ENCODE measurements at places on chromosomes 1 and 21.
A peak's percentile ranks its signal among the peaks of the same experiment; 100 is the strongest.

DNA sequence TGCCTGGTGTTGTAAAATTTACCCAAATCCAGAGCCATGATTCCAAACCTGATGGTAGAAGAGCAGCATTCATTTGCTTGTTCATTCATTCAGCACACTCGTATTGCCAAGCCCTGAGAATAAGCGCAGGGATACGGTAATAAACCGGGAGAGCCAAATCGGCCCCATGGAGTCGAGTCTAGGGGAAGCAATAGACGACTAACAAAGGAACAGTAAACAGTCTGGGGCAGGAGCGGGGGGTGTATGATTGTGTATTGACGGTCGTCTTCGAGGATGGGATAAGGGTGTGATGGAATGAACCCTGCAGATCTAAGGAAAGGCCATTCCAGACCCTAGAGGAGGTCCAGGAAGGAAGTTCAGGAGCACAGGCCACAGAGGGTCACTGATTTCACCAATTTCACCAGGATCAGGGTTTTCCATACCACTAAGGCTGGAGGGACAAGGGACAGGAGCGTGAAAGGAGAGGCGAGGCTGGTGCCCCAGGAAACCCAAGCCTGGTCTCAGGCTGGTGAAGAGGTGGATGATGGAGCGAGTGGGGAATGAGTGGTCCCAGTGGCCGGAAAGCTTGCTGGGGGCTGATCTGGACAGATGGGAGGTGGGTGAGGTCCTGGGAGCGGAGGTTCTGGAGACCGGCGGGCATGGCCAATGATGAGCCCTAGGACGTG lies 61.1 kb upstream of the PDE9A start:
- no peak for DNase-seq

GRCh38 chr21:35895598-35895997 lies 164.7 kb downstream of the SETD4 start:
- no peak for DNase-seq

DNA sequence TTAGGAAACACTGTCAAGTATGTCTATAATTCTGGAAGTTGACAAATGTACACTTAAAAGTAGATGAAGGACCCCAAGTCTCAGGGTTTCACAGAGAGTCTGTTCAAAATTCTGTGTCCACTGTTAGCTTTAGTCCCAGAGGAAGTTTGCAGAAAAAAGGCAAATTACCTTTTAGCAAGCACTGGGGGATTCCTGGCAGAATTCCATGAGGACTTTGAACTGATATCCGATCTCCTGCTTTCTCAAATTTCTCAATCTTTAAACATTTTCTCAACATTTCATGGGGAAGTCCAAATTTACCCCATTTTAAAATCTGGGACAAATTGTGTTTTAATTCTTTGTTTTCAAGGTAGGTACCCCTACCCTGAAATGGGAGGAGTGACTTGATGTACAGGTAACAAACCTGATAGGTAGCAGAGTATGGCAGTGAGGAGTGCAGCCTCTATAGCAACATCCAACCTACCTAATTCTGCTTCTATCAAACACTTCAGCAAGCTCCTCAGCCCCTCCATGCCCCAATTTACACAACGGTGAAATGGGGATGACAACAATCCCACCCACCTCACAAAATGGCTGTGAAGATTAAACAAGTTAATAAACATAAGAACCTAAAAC lies 344.9 kb downstream of the OMA1 start:
- no peak for DNase-seq

DNA sequence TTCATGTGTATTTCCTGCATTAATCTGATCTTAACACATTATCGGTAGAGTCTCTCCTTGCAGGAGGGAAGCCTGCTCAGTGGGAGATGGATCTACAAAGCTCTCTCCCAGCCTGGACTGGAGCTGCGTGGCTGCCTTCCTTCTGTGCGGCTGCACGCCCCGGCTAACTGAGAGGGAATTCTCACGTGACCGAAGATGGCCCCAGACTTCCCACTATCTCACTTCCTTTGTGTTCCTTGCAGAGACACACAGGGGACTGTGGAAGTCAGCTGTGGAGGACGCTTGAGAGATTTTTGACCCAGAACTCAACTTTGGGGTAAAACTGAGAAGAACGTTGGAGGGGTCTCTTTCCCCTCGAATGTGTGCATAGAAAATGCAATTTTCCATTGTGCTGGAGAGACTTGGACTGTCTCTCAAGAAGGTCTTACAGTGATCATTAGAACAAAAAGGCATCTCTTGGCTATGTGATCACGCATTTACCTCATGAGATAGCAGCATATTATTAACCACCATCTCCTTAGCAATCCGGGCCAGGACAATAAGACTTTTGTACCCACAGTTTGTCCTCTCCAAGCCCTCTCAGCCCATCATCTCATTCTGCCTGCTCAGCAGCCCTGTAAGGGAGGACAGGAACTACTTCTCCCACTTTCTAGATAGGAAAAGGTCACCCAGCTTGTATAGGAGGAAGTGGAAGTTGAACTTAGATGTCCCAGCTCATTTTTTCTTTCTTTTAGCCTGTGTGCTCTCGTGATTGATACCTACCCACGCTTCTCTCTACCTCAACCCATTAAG lies 49.3 kb upstream of the TARBP1 start:
- peak; percentile 63 for DNase-seq

DNA sequence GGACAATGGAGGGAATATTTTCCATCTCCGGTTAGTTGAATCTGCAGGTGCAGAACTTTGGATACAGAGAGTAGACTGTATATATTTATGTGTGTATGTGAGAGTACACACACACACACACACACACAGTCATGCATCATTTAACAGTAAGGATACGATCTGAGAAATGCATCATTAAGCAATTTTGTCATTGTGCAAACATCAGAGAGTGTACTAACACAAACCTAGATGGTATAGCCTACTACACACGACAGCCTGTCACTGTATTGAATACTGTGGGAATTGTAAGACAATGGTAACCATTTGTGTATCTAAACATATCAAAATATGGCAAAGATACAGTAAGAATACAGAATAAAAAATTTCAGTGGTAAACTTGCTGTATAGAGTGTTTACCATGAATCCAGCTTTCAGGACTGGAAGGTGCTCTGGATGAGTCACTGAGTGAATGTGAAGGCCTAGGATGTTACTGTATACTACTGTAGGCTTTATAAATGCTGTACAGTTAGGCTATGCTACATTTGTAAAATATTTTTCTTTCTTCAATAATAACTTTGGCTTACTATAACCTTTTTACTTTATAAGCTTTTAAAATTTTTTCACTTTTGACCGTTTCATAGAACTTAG lies 138.5 kb downstream of the ZZZ3 start:
- DNase-seq, result no peak

DNA sequence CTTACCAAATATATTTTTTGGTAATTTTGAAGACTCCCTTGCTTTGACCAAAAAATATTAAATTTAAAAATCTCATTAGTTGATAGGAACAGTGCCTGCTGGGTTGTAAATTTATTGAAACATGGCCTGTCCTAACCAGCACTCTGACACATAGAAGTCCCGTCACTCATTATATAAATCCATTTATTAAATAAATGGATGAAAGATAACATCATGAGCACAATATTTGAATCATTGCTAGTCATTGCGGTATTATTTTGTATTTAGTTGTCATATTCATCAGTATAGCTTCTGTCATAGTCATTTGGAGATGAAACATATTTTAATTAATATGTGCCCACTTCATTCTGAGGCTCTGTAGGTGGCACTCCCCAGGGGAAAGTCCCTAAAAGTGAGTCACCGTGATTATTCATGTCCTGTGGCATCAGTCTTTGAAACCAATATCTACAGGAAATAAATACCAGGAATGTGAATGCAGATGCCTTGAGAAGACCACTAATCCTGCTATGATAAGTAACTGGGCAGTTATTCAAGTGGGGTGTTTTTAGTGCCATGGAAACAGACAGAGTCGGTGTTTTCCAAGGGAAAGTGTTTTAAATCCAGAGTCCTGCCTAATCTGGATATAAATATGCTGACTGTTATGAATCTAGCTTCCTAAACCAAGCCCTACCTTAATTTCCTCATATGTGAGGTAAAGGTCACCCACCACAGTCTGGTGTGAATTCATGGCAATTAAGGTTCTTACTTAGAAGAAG lies 302.0 kb downstream of the DUSP10 start:
- peak; percentile 93 for DNase-seq

DNA sequence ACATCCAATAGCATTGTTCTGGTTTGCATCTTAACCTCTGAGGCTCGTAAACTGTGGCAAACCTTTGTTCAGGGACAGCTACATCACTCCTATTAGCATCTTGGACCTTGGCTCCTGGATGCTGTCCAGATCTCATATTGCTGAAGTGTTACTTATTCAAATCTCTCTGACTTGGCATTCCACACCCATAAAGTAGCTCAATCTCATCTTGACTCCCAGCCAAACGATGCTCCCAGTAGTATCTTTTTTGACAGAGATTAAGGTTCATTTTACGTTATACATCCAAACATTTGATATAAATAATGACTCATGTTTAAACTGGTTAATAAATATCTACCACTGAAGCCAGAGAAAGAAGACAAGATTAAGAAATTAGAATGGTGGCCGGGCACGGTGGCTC lies 4.4 kb upstream of the FLVCR1 start:
- DNase-seq, result no peak

- no peak for DNase-seq
Measured at GRCh38 chr21:35926003-35926740, 134.2 kb downstream of the SETD4 start.

GRCh38 chr1:3038113-3038551 lies 16.9 kb downstream of the ACTRT2 start:
- DNase-seq, result no peak

DNA sequence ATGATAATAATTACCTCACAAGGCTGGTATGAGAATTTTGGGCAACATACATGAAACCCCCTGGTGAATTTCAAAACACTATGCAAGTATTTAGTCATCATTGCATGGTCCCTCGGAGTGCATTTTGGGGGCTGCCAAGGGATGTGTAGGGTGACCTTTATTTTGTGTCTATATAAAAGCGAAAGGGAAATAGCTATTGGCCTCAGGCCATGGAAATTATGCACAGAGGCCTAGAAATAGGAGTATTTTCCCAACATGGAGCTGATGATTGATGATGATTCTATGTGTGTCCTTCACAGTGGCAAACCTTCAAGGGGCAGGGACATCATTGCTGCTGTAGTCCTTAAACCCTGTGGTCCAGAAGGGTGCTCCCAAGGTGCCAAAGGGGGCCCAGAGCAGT lies 265.5 kb downstream of the ST6GALNAC3 start:
- DNase-seq, result peak; percentile 43

- no peak for DNase-seq
Measured at GRCh38 chr1:216457356-216457755, 34.1 kb upstream of the USH2A start.

DNA sequence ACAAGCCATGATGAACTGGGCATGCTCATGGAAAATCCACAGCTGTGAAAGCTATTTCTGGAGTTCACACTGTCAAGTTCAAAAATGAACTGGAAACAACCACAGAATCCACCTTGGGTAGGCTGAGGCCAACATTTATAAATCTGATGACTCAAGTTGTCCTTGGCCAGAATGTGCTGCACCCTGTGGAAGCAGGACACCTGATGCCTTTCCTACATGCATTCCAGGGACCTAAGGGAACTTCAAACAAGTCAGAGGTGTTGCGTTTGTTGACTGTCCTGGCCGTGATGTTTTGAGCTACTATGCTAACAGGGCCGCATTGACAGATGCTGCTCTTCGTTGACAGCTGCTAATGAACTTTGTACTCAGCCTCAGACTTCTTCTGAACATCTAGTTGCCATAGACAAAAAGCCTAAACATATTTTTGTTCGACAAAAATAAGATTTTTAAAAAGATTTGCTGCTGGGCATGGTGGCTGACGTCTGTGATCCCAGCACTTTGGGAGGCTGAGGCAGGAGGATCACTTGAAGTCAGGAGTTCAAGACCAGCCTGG lies 127.9 kb upstream of the SLC45A1 start:
- DNase-seq, result no peak

DNA sequence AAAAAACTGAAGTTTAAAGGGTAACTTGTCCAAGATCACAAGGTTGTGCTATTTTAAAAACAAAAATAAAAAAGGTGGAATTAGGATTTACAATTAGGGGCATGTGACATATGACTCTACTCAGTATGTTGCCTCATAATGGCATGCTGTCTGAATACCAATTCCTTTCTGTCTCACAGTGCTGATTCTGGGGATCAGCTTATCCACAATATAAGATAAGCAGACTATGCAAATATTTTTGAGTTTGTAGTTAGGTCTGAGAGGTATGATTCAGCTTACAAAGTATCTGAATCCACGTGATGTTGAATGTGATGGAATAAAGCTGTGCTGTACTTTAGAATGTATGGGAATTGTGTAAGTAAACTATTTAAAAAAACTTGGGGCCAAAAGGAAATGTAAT lies 216.6 kb downstream of the HHIPL2 start:
- peak; percentile 52 for DNase-seq

DNA sequence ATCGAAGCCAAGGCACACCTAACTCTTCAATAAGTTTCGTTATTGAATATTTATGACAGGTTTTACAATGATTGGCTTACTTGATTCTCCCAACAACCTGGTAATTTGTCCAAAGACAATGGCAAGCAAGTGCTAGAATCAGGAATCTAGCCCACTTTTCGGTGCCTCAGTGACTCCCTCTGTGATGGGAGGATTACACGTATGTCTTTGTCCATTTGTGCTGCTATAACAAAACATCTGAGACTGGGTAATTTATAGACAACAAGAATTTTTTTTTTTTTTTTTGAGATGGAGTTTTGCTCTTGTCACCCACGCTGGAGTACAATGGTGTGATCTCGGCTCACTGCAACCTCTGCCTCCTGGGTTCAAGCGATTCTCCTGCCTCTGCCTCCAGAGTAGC lies 2.4 kb upstream of the LIN9 start:
- no peak for DNase-seq

DNA sequence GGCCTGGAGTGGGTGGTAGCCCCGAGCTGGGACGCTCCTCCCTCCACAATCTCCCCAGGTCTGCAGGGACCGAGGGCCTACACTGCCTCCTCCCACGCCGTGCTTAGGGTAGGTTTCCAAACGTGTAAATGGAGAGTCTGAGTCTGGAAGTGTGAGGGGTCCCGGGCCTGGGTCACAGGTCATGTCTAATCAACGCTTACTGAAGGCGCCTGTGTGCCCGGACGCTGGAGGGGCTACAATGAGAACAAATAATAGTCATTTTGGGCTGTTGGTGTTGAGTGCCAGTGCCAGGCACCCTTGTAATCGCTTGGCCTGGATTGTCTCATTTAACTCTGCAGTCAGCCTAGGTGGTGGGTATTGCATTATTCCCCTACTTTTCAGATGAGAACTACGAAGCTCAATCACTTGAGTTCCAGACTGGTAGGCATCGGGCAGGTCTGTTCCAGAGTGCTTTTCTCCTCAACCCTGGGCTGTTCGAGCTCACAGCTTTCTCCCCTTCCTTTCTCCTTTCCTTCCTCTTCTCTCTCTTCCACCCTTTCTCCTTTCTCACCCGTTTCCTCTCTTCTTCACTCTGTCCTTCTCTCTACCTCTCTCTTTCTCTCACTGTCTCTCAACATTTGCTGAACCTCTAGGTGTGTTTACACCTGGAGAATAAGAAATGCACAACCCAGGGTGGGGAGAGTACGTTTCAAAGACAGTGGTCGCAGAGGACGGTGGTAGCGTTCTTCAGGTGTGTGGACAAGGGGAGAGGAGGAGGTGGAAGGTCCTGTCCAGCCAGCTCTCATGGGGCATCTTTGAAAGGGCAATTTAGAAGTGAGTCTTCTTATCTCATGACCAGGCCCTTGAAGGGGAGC lies 883 bp downstream of the SLC66A1 start:
- no peak for DNase-seq

GRCh38 chr1:166133276-166133841 lies 33.4 kb downstream of the FAM78B start:
- DNase-seq, result no peak
